ENCODE measurements at places on chromosomes 2 and 18. TPM values are rescaled to one million over a fixed set of nuclear protein-coding genes. Genes with fewer than 3 reads are reported as not detected.

GRCh38 chr2:55156984-55157383, 75.1 kb downstream of the CLHC1 start:
- H3K4me1 ChIP-seq, result peaks cover 18% of the 10 kb centered on the region
- H3K27ac ChIP-seq, result no peak overlapping the region
- H3K4me3 ChIP-seq, result no peak overlapping the region
- H3K27me3 ChIP-seq, result no peaks in the 10 kb centered on the region

DNA sequence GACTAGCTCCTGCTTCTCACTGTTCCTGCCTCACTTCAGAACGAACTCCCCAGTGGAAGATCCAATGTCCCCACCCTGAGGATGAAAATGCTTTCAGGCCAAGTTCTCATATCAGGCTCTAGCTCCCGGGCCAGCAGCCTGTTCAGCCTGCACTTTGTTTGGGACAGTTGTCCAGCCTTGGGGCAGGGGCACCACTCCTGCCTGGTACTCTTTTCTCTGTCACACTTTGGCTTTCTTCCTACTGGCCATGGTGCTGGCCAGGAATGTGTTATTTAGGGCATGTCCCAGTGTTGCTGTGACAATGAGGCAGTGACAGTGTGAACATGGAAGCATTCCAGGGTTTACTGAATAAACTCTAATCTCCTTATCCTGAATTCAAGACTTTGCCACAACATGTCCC, 154.1 kb downstream of the GALNT14 start:
- H3K36me3 ChIP-seq, result no peaks in the 10 kb centered on the region
- DNase-seq, result no peak
- H3K4me1 ChIP-seq, result no peaks in the 10 kb centered on the region
- H3K4me3 ChIP-seq, result no peak overlapping the region
- no peak overlapping the region for H3K27ac ChIP-seq

DNA sequence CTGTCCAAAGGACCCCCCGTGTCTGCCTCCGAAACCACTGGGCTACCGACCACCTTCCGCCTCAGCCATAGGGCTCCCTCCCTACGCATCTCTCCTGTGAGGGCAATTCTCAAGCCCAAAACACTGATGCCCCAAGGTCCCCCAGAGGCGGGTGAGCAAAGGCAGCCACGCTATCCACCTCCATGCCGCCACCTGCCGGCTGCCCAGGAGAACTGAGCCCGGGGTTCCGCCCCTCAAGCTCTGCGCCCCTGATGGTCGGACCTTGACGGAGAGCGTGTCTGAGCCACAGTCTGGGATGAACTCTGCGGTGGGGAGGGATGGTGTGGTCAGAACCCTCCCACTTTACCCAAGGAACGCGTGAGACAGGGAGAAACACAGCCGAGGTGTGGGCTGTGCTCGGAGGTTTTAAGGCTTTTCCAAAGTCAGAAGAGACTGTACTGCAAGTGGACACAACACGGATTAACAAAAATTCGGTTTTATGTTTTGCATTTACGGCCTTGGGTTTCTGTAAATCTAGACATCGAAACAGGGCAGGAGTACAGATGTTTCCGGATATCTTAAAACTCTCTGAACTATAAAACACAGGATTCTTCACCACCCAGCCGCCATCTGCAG, 114.1 kb downstream of the ZNF516 start:
- no peak overlapping the region for H3K27ac ChIP-seq
- H3K27me3 ChIP-seq, result no peaks in the 10 kb centered on the region

GRCh38 chr2:190210471-190210870, 109.2 kb downstream of the HIBCH start:
- H3K4me1 ChIP-seq, result peaks cover 3% of the 10 kb centered on the region
- H3K4me3 ChIP-seq, result no peak overlapping the region
- DNase-seq, result no peak
- no peak overlapping the region for H3K27ac ChIP-seq

GRCh38 chr2:24065341-24065740, 10.8 kb downstream of the SF3B6 start:
- H3K27ac ChIP-seq, result no peak overlapping the region
- no peak for DNase-seq
- peaks cover 4% of the 10 kb centered on the region for H3K36me3 ChIP-seq
- peaks cover 4% of the 10 kb centered on the region for H3K27me3 ChIP-seq
- peaks cover 6% of the 10 kb centered on the region for H3K4me1 ChIP-seq
- no peak overlapping the region for H3K4me3 ChIP-seq

DNA sequence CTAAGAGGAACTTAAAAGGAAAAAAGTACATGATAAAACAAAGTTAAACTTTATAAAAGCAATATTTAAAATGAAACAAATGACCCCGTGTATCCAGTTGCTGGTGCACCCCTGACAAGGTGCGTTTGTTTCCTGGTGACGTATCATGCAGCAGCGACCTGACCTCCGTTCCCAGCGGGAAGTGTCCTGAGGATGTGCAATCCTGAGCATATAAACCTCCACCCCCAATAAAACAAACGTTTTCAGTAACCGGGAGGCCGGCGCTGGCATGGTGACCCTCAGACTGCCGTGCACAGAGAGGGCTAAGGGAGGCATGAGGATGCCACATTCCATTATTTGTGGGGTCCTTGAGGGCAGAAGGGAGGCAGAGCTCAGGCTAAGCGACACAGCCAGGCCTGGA, 14.8 kb downstream of the SLC66A2 start:
- H3K4me3 ChIP-seq, result no peak overlapping the region
- DNase-seq, result no peak
- H3K27ac ChIP-seq, result no peak overlapping the region
- peaks cover 60% of the 10 kb centered on the region for H3K36me3 ChIP-seq

EPB41L3 gene
- polyA plus RNA-seq, result not detected

PARD6G gene
- polyA plus RNA-seq, result not detected

APLF gene
- 2.8 TPM for polyA plus RNA-seq

TMEM247 gene
- polyA plus RNA-seq, result not detected

SLC38A11 gene
- 1.1 TPM for polyA plus RNA-seq

Measured in naive B cell (primary cell).